Lung microvascular endothelial cell (primary cell): ENCODE measurements at places on chromosomes 1 and 21. TPM values are rescaled to one million over a fixed set of nuclear protein-coding genes. Genes with fewer than 3 reads are reported as not detected.

DNA sequence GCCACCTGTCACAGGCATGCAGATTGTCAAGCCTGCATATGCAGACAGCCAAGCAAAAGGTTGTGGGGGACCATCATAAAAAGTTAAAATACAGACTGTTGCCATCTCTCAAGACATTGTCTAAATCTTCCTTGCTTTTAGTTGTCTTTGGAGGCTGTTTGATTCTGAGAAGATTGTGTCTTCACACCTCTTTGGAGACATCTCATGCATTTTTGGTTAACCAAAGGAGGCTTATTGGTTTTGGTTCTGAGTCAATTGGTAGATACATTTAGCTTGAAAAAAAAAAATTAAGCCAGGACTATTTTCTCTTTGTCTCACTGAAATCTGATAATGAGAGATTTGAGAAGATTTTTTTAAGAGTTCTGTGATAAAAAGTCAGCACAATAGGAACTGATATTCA, 217.6 kb downstream of the LYPLAL1 start:
- DNase-seq, result no peak

SPATA46 gene
- not detected in 2 replicates for total RNA-seq

- peak; percentile 58 for DNase-seq
Measured at GRCh38 chr1:244325056-244325758, 126.5 kb downstream of the ADSS2 start.

GRCh38 chr1:185108321-185108720, 48.4 kb downstream of the TRMT1L start:
- DNase-seq, result peak; percentile 17

GRCh38 chr1:39344394-39345154, 140.1 kb downstream of the MACF1 start:
- peak; percentile 10 for DNase-seq

DNA sequence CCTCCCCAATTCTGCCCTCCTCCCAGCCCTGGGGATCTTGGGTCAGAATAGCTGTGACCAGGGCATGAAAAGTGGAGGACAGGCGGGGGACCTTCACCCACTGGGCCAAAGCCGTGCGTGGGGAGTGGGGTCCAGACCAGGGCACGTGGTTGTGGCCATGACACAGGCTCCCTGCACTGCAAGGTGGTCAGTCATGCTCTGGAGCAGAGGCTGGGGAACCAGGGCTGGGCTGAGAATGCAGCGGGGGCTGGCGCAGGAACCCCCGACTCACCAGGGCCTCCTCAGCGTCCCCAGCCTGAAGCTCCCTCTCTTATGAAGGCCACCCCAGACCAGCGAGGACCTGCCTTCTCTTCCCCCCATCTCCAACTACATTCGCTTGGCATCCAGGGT, 2.7 kb downstream of the DVL1 start:
- DNase-seq, result no peak

- DNase-seq, result no peak
Measured at GRCh38 chr1:56972976-56973375, 7.2 kb upstream of the C8B start.

DNA sequence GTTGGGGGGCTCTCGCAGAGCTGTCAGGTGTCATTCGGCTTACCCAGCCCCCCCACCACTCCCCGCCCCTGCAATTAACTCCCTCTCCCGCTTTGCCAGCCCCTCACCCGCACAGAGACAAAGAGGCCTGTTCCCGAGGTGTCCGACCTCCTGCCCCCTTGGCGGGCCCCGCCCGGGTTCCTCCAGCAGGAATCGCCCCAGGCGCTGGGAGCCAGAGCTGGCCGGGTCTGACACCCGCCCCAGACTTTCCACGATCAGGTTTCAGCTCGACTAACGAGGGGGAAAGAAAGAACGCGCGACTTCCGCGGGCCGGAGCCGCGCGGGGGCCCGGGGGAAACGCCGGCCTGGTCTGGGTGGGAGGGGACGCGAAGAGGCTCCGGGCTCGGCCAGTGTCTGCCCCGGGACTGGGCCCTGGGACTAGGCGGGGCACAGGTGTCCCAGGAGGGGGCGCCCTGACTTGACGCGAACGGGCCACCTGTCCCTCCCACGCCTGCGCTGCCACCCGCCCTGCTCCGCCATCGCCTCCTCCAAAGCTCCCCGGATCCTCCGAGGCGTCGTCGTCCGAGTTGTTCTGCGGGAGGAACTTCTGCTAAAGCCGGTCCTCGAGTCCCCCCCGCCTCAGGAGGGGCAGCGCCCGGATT, 36.4 kb upstream of the HHAT start:
- DNase-seq, result peak; percentile 5

TPTE gene
- total RNA-seq, result not detected in 2 replicates

DNA sequence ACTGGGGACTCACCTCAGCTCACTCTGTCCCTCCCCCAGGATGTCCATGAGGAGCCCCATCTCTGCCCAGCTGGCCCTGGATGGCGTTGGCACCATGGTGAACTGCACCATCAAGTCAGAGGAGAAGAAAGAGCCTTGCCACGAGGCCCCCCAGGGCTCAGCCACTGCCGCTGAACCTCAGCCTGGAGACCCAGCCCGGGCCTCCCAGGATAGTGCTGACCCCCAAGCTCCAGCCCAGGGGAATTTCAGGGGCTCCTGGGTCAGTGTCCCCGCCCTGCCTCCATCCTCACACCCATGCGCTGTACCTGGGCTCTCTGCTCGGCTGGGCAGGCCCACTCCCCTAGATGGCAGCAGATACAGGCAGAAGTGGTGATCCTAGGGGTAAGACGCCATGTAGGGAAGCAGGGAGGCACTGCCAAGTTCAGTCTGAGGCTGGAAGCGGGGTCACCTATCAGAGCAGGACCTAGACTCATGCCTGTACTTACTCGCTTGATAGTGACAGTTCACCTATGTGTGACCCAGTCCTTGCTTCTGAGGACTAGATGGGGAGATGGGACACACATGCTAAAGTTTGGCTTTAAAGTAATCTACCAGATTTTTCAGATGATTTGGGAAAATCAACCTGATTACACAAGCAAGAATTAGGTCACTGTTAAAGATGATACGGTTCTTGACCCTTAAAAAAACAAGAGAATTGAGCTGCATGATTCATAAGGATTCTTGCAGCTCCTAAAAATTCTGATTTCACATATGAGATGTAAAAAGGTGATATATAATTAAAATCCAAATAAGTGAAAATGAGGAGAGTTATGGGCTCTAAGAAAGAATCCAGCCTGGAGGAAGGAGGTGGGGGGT, 38.7 kb downstream of the ETNK2 start:
- no peak for DNase-seq

DNA sequence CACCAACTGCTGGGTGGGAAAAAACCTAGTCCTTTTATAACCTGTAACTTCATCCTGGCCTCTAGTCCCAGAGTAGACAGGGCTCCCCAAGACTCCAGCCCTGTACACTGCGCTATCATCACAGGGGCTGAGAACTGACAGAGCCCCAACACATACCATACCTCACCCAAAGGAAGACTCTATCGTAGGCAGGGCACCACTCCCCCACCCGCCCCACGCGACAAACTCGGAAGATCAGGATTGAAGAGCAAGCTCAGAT, 15.8 kb downstream of the INPP5B start:
- DNase-seq, result no peak

- no peak for DNase-seq
Measured at GRCh38 chr1:113252166-113252565, 138.1 kb upstream of the MAGI3 start.

- peak; percentile 94 for DNase-seq
Measured at GRCh38 chr1:63731117-63732043, 42.4 kb upstream of the ROR1 start.

- DNase-seq, result no peak
Measured at GRCh38 chr1:23906731-23907130, 6.4 kb downstream of the CNR2 start.

SLC2A5 gene
- under 0.01 and 0.20 TPM in 2 replicates for total RNA-seq

DNA sequence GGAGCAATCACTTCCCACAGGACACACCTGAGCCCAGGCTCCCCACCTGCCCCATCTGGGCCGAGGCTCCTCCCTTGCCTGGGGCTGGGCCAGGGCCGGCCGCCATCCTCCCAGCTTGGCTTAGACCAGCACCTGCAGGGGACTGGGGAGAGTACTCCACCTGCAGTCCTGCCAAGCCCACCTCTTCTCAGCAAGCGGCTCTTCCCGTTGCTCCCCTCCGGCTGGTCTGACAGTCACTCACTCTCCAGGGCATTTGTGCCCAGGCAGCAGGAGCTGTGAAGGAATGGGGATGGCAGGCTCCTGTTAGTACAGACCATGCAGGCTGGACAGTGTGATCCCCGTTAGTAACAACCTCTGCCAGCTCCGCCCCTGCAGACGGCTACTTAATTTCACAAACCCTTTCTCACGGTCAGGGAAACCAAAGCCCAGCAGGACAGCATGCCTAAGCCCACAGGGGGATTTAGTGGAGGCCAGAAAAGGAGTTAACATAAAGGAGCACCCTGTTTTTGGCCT, at the start of gene FYB2:
FYB2 (minus strand) TSS at position 18 of the 513 bp plus-strand sequence. CDS start 114 bp downstream, outside the sequence.
- no peak for DNase-seq

DNA sequence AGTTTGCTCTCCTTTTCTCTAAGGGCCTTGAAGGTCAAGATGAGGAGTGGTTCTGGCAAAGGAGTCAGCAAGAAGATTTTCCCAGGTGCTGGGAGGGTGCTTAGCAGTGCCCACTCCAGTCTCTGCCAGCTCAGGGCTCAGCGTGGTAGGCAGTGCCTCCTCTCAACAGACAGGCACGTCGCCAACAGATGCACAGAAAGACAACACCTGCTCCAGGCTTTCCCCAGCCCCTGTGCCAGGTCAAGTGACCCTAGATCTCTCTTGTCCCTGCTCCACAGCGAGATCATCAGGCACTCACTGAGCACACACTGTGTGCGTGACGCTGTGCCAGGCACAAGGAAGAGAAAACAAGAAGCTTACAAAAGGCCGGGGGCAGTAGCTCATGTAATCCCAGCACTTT, 86.0 kb downstream of the CASZ1 start:
- no peak for DNase-seq

GJA5 gene
- total RNA-seq, result under 0.01 and 0.87 TPM in 2 replicates

C1orf226 gene
- under 0.01 TPM in 2 replicates for total RNA-seq

- no peak for DNase-seq
Measured at GRCh38 chr1:8201331-8201861, 116.5 kb upstream of the SLC45A1 start.

GRCh38 chr1:164611754-164612642, 53.0 kb downstream of the PBX1 start:
- DNase-seq, result peak; percentile 67

SHE gene
- total RNA-seq, result 62.3 and 91.7 TPM in 2 replicates

DNA sequence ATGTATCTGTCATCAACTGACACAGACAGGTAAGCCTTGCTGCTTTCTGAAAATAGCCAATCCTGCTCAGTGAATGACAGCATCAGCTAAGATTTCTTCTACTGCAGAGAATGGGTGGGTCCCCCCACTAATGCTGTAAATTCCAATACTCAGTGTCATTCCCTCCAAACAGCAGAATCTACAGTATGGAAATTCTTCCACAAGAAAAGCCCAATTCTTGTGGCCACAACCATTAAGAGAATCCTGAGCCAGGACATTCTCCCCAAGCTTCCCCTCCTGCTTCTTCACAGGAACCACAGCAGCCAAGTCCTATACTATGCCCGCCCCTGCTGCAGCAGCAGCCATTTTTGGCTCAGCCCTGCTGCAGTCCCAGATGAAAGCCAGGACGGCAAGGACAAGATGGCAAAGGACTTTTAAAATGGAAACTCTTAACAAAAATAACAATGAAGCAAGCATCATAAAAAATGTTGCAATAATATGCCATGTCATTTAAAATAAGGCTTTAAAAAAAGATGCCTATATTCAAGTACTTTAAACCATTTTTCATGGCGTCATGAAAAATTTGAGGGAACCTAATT, 26.8 kb downstream of the EIF4G3 start:
- peak; percentile 50 for DNase-seq

DNA sequence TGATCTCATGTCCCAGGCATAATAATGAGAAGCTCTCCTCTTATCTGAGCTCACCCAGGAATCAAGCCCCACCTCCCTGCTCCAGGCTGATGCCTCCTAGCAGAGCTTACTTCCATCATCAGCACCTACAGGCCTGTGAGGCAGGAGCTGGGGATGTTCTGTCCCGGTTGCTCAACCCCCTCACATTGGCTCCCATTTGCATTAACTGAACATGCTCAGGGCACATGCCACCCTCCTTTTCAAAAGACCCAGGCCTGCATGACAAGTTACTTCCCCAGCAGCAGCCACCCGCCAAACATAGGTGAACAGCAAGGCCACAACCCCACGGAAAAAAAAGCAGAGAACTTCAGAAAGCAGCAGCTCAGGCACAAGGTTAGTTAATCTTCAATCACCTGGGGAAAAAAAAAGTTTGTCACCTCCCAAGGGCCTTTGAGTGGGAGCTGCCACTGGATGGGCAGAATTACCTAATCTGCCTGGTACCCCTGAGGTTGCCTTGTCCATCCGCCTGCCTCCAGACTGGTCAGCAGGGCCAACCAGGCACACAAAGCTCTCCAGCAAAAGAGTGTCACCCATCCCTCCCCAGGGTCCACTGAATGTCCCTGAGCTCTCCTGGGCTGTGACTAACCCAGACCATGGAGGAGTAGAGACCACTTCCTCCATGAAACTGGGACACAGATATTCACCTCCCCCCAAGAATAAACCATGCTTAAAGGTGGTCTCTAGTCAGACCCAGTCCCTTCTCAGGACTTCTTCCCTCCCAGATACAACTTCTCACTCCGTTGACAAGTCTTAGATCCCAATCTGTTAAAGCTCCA, 4.4 kb downstream of the KCNN3 start:
- DNase-seq, result no peak

DNA sequence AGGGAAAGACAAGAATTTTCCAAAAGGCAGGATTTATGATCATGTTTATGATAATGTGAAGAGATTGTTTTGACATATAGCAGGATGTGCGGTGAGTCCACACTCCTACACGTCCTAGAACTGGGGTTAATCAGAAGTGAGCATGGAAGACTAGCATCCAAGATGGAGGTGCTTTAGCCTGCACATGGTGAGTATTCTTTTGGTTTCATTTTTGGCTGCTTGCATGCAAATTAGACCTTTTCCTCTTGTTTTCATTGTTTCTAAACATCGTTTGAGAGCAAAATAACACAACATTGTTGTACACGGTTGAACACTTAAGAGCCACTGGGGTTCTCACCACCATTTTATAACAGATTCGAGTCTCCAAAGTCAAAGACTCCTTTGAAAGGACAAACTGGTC, 14.9 kb upstream of the GUK1 start:
- DNase-seq, result no peak

DNA sequence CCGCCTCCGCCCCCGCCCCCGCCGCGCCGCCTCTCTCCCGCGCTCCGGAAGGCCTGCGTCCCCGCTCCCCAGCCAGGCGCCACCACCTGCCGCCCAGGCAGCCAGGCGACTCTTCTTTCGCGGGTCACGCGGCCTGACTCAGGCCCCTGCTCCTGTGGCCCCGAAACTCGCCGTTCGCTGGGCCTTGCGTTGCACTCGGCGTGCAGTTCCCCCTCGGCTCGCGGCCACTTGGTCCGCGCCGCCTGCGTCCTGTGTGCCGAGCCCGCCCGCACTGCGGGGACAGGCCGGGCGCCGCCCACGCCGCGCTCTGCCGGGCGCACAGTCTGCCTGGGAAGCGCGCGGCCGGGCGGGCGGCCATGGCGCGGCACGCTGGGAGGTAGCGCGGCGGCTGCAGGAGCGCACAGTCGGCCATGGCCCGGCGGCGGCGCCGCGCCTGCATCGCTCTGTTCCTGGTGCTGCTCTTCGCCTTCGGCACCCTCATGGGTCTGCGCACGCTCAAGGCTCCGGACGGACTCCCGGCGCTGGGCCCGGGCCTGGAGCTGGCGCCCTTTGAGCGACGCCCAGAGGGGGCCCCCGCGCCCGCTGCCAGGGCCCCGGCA, at the start of gene MANEAL:
MANEAL (plus strand) TSS at position 75 of the 599 bp plus-strand sequence; CDS start at position 411, 336 bp downstream.
- peak; percentile 67 for DNase-seq

TEX35 gene
- total RNA-seq, result not detected in 2 replicates

SPATA17 gene
- total RNA-seq, result not detected in 2 replicates

- no peak for DNase-seq
Measured at GRCh38 chr1:82947278-82947677, 1051.7 kb downstream of the TTLL7 start.

FAM43B gene
- total RNA-seq, result not detected in 2 replicates
